ENCODE measurements at places on chromosomes 4 and X.

- no peak for DNase-seq
Measured at GRCh38 chrX:22184096-22184495, 88.6 kb upstream of the CBLL2 start.

GRCh38 chrX:70421618-70422017 is 1.5 kb upstream of the GDPD2 start:
- DNase-seq = no peak

DNA sequence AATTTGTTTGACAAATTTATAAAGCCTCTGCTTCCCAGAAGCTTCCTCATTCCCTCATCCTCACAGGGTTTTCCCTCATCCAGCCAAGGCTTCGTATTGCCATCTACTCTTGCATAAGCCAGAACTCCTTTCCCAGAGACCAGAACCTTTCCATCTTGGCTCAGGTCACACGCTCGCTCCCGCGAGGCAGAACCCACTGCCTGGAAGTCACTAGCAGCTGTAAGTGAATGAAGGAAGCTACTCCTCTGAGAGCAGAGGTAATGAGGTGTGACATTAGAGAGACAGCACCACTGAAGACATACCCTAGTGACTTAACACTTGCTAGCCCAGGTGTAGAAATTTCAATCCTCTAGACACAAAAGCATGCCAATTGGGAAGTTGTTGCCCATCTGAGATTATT is 52.5 kb downstream of the LHFPL1 start:
- no peak for DNase-seq

DNA sequence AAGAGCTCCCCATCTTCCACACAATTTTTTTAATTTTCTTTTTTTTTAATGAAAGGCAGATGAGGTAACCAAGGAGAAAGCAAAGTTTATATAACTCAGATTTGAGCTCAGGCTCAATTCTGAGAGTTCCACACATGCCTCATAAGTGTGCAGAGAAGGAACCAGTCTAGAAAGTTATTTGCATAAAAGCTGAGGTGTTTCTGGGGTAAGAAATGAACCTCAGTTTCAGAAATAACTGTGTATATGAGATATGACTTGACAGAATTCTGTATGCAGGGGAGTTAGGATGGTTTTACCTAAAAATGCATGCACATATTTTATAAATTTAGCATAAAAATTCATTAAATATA is 51.3 kb downstream of the DTHD1 start:
- peak; percentile 73 for DNase-seq

- DNase-seq = no peak
Measured at GRCh38 chr4:139593091-139593564, 37.1 kb upstream of the SETD7 start.

- no peak for DNase-seq
Measured at GRCh38 chrX:133674726-133675470, 259.6 kb upstream of the GPC4 start.

- DNase-seq = no peak
Measured at GRCh38 chrX:66164470-66164869, 423 bp downstream of the HEPH start.

- DNase-seq = no peak
Measured at GRCh38 chr4:133440404-133440803, 291.3 kb downstream of the PCDH10 start.
